SW480 (cell line): ENCODE measurements at places on chromosomes 1 and 21.
A peak's percentile ranks its signal among the peaks of the same experiment; 100 is the strongest.

DNA sequence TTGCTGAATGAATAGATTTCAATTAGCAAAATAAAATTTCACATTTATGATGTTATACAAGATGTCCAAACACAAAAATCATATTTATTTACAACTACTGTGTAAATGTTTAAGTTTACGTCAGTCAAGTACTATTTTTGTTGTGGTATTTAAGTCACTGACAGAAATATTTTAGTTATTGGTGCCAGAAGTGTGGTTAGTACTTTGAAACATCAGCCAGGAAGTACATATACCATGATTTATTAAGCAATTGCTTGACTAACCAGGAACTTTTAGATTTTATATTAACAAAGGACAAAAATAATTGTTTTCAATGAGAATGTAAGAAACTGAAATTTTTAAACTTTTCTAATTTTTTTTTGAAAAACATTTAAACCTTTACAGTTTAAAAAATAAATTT is 2.4 kb upstream of the FCRL4 start:
- DNase-seq, result no peak

GRCh38 chr1:246724731-246725095 is 504 bp downstream of the SCCPDH start:
- peak; percentile 43 for DNase-seq

- no peak for DNase-seq
These were observed 26.6 kb downstream of the MAP3K7CL start for GRCh38 chr21:29157080-29157479.

DNA sequence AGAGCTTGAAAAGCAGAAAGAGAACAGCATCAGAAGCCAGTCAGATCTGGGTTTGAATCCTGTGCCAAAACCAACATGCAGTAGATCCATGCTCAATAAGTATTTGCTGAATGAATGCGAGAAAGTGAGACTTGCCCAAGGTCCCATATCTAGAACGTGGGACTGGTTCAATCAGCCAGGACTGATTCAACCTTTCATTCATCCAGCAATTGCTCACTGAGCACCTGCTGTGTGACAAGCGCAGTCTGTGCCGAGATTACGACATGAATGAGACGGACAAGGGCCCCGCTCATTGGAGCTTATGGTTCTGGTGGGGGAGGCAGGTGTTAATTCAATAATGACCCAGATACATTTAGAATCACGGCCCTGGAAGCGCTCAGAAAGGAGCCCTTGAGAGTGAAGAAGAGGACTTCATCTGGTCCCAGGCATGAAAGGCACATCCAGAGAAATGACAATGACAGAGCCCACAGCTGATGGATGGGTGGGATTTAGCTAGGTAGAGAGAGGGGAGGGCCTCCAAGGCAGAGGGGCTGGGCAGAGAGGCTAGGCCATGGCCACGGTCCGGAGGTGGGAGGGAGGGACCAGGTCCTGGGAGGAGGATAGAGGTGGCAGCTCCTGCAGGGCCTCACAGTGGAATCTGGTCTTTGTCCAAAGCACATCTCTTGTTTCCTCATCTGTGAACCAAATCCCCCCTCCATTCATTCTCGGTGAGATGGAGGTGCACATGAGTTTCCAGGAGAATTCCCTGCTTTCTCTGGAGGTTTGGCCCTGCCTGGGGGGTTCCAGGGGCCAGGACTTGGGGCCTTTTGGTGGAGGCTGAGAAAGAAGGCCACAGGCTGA is 4.2 kb upstream of the FAM131C start:
- DNase-seq, result no peak

- DNase-seq, result peak; percentile 57
These were observed 52.4 kb downstream of the DISP3 start for GRCh38 chr1:11531314-11531870.

- DNase-seq, result no peak
These were observed 64.4 kb downstream of the SUSD4 start for GRCh38 chr1:223299553-223299952.

DNA sequence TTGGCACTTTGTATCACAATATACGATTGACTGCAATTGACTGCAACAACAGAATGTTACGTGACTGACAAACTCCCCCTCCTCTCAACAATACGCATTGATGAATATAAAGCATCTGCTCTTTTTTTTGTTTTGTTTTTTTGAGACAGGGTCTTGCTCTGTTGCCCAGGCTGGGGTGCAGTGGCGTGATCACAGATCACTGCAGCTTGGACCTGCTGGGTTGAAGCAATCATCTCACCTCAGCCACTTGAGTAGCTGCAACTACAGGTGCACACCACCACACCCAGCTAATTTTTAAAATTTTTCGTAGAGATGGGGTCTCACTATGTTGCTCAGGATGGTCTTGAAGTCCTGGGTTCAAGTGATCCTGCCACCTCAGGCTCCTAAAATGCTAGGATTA is 21.3 kb upstream of the CEP85 start:
- DNase-seq, result no peak

GRCh38 chr1:36091141-36091540 is 2.4 kb downstream of the ADPRS start:
- no peak for DNase-seq

DNA sequence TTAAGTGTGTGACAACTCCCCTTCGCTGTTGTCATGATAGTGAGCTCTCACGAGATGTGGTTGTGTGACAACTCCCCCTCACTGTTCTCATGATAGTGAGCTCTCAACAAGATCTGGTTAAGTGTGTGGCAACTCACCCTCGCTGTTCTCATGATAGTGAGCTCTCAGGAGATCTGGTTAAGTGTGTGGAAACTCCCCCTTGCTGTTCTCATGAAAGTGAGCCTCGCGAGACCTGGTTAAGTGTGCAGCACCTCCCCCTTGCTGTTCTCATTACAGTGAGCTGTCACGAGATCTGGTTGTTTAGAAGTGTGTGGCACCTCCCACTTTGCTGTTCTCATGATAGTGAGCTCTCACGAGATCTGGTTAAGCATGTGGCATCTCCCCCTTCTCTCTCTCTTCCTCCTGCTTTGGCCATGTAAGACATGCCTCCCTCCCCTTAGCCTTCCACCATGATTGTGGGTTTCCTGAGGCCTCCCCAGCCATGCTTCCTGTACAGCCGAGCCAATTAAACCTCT is 25.1 kb upstream of the LSS start:
- DNase-seq, result no peak

DNA sequence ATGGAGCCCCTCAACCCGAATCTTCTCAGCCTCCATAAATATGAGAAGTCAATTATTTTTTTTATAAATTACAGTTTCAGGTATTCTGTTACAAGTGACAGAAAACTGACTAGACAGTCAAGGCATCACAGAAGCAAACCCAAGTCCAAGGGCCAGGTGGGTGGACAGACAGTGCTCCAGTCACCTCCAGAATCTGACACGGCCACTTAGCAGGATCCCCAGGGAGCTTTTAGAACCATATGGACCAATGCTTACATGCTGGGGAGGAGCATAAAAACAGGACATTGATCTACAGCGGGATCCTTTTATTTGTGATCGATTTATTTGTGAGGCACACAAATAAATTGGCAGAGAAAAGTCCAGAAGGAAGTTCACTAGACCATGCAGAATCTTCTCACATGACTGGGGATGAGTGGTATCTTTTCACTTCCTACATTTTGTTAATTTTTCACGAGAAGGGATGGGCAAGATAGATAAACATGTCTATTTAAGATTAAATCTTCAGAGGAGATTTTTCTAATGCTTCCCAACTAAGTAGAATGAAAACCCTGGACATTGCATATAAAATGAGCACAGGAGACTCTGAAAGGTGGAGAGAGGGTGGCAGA is 15.0 kb downstream of the ZNF496 start:
- DNase-seq, result no peak

- DNase-seq, result no peak
These were observed 534.4 kb downstream of the MATN1 start for GRCh38 chr1:30188999-30189398.

DNA sequence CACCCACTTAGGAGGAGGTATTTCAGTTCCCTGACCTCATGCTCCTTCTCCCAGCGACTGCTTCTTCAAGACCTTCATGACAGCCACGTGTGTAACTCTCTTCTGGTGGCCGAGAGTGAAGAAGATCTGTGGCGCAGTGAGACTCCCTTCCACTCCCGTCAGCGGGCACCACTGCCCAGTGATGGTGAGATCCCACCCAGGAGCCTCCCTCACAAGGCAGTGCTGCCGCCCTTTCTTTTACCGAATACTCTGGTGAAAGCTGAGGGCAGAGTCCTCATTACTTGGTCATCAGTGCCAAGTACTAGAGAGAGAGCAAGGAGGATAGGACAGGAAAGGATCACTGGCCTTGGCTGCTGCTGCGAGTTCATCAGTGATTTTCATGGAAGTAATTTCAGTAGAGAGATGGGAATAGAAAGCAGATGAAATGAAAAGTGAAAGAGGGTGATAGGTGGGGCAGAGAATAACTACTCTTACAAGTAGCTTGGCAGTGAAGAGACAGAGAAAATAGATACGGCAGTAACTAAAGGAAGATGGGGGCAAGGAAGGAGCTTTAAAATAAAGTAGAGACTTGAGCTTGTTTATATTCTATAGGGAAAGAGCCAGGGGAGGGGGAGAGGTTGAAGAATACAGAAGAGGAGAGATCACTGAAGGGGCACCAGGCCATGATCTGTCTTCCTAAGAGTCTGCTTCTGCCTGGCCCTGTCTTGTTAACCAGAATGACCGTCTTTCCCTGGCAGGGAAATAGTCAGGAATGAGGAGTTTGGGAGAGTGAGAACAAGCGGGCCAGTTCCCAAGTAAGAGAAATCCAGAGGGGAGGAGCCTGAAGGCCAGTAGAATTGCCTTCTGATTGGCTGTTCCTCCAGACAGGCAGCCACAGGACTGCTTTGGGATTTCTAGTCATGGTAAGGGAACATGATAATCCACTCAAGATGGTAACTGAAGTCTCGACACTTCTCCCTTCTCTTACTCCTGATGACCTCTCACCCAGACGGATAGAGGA is 18.3 kb downstream of the HYI start:
- DNase-seq, result no peak

DNA sequence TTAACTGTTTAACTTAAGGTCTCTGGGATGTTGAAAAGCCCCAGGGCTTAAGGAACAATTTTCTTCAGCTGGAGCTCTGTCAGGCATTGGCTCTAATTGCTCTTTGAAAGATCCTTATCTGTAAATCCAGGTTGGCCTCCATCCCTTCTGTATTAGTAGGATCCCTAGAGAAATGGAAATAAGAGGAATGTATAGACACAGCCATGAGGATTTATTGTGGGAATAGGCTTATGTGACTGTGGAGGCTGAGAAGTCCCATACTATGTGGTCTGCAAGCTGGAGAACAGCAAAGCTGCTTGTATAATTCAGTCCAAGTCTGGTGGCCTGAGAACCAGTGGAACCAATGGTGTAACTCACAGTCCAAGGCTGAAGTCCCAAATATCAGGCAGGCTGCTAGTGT is 47.6 kb upstream of the VAV3 start:
- no peak for DNase-seq

DNA sequence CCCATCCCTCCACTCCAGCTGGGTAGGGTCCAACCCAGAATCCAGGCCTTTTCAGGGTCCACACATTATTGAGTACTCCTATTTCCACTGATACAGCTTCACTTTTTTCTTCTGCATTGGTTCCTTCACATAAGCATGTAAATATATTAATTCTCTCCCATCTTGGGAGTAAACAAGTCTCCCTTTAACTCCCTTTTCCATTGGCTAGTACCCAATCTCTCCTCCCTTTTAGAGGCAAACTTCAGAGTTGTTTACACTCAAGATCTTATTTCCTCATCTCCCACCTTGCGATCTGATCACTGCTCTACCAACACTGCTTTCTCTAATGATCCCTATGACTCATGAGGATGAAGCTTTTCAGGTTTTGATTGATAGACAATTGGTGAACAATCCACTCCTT is 20.3 kb downstream of the DMAP1 start:
- DNase-seq, result no peak

DNA sequence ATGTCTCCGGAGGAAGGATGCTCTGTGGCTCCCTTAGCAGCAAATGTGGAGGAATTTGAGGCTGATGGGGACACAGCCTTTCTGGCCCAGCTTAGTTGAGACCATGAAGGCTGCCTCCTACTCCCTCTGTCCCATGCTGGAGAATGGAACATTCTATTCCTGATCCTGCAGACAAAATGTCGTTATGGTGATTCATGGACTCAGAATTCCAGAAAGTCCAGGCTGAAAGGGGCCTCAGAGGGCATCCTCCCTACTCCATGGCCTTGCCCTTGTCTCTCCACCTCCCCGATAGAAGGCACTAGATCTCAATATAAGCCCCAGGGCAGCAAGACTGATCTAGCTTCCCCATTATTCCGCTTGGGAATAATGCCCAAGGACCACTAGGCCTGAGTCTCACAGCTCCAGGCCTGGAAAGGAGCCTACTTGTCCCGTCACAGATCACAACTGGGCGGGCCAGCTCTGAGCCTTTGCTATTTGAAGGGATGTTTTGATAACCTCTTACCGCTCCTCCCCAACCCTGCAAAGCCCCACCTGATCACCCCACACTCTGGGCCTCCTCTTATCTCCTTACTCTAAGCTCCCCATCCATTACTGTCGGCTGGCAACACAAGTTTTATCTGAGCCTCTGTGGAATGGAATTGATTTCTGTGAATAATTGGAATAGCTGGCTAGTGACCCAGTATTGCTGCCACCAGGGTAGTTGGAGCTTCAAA is 52.8 kb upstream of the TRABD2B start:
- no peak for DNase-seq

DNA sequence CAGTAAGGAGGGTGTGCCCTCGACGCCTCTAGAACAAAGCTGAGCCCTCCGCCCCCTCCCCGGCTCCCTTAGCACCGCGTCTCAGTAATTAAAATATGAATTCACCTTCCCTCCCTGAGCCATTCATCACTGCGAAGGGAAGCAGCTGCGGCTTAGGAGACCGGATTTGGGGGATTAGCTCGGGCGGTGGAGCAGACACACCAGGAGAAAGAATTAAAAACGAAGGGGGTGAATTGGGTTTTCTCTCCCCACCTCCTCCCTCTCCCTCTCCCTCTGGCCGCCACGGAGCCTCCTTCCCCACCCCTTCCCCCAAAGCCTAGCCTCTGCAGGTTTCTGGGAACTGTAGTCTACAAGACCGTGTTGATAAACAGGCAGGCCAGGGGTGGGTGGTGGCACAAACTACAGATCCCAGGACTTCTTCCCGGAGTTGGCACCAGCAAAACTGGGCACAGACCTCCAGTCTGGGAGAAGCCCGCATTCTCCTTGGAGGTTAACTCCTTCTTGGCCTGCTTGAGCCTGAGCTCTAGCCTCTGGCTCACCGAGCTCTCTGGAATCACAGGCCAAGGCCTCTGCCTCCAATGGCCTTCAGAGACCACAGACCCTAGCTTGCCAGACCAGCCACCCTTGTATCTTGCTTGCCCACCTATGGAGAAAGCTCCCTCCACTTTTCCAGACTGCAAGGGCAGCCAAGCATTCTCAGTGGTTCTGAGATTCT is 10.8 kb downstream of the BLACAT1 start:
- DNase-seq, result peak; percentile 72

GRCh38 chr1:223609977-223610376 is 55.5 kb downstream of the CAPN8 start:
- no peak for DNase-seq

GRCh38 chr1:154520333-154520732 is 18.1 kb upstream of the SHE start:
- no peak for DNase-seq

- DNase-seq, result no peak
These were observed 37.9 kb downstream of the GABPA start for GRCh38 chr21:25772686-25773085.
